Hepatocyte (in vitro differentiated cells): ENCODE measurements at places on chromosomes 1 and 21. TPM values are rescaled to one million over a fixed set of nuclear protein-coding genes. Genes with fewer than 3 reads are reported as not detected.

Gene TMEM81
- total RNA-seq: 2.1 and 2.2 TPM in 2 replicates

Gene DPT
- 12.5 and 13.5 TPM in 2 replicates for total RNA-seq

DNA sequence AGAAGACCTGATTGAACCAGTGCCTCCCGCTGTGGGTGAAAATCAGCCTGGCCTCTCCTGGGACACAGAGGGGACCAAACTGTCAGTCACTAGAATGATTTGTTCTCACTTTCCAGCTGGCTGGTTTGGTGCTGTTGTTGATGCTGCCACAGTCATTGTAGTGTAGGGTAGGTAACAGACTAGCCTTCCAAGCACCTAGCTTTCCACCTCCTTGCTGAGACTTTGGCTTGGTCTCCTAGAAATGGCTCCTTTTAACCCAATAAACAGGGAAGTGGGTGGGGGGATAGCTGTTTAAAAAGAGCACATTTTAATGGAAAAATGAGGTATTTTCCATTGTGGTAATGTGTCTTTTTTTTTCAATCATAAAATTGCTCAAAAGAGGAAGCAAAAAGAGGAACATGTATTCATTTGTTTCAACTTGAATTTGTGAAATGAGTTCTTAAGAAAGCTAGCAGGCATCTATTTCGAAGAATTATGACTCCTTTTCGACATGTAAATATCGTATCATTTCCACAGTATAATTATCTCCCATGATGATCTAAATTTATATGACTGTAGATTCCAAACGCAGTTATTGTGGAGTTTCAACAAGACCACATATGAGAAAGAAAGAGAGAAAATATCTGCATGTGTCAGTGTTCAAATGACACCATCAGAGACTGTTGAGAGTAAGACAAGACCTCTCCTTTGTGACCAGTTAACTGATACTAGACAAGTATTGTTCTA, 190.1 kb downstream of the HLX start:
- no peak for DNase-seq

DNA sequence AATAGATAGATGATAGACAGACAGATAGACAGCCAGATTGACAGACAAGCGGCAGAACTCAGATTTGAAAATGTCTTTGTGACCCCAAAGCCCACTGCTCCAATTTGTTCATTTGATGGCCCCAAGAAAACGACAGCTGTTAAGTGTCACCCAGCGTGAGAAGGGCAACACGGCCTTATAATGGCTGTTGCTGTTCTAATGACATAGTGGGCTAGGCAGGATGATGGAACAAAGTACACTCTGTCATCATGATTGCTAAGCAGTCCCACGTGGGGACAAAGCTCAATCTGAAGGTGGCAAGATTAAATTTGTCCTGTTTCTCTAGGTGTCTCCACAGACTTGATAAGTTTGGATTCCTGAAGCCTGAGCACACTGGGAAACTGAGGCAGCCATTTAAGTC, 112.9 kb downstream of the DAB1 start:
- peak; percentile 51 for DNase-seq

- no peak for DNase-seq
These were observed 35.7 kb upstream of the COL6A1 start for GRCh38 chr21:45945868-45946210.

Gene PDE4B
- 3.4 and 4.1 TPM in 2 replicates for total RNA-seq
